ENCODE measurements at places on chromosomes 2 and 18.

GRCh38 chr2:71800106-71800809 lies 346.9 kb downstream of the DYSF start:
- DNase-seq, result no peak

DNA sequence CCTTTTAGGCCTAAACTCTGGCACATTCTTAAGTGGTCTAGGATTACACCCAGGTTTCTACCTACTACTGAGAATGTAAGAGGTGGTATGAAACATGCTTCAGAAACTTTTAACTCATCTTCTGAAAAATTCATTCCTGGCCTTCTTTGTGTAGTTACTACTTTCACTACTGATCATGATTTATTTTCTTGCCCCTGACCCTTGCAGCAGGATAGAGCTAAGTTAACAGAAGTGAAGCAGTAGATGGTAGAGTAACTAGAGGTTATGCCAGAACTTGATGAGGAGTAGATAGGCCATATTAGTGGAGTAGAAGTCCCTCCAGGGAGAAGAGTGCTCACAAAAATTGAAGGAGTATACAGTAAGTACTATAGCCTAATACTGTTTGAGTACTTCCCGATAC lies 75.5 kb upstream of the MSTN start:
- no peak for DNase-seq

- DNase-seq, result no peak
Observed at GRCh38 chr2:99890568-99891427, 251.6 kb downstream of the AFF3 start.

DNA sequence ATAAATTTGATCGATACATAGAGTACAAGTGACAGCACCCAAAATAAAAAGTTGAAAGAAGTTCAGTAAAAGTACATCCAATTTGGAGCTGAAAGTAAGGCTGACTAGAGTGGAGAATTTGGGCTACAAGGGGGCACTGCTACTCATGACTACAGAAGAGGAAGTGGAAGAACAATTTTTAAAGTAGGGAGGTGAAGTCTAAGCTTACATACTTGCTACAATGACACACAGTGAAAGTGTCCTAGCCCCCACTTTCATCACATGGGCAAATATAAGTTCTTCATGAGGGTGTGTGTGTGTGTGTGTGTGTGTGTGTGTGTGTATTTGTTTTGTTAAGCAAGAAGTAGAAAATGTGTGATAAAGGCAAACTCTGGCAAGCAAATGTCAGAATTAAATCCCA lies 45.7 kb downstream of the MAP3K2 start:
- DNase-seq, result no peak

DNA sequence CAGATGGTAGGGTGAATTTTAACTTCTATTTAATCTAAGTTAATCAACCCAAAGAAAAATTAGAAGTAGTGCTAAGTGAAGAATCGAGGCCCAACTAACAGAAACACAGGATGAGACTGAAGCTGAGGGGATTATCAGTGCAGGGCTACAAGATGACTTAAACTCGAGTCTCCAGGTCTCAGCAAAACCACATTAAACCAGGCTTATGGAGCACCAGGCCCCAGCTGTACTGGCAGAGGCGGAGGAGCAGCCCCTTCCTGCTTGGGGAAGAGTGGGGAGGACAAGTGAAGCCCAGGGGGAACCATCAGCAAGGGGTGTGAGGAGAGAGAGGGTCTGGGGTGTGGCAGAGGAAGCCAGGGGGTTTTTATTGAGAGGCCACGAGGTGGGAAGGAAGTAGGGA lies 135.9 kb upstream of the EPAS1 start:
- no peak for DNase-seq

DNA sequence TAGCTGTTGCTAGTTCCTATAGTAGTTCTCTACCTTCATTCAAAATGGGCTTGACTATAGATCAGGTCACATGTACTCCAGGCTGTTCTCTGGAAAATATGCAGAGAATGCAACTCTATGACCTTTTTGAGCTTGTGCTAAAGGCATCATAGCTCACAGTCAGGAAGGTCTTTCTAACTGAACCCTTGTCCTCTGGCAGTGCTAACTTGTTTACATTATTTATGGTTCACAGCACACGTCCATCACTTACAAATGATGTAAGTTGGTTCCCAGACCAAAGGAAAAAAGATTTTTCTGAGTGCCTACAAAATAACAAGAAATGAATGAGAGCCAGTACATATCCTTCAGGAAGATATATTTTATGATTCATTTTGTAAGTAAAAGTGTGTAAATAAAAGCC lies 236.1 kb downstream of the GCA start:
- no peak for DNase-seq

DNA sequence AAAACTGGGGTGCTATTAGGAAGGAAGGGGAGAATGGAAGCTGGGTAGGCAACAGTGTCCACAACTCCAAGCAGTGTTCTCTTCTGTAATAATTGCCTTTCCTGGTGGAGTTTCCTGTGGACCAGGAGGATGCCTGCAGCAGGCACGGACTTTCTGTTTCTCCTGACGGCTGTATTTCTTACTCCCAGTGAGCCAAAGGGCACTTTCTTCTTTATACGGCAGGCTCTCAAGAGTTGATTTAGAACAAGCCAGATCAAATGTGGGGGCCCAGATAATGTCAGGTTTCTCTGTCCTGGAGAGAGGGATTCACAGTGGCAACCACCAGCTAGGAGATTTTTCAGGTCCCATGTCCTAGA lies 13.0 kb upstream of the PROC start:
- no peak for DNase-seq

DNA sequence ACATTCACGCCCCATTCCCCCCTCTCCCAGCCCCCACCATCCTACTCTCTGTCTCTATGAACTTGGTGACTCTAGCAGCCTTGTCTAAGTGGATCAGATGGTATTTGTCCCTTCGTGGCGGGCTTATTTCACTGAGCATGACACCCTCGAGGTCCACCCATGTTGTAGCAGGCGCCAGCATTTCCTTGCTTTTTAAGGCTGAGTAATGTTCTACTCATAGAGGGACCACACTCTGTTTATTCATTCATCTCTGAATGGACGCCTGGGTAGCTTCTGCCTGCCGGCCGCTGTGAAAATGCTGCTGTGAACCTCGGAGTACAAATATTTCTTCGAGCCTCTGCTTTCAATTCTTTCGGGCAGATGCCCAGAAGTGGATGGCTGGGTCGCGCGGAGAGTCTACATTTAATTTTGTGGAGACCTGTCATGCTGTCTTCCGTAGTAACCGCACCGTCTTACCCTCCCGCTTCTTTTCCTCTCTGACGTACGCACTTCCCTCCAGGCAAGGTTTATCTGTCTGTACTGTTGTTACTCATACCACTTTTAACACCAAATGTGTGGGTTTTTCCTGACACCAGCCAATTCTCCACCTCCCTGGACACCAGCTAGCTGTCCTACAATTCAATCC lies 5.6 kb downstream of the CROCC2 start:
- no peak for DNase-seq

- no peak for DNase-seq
Observed at GRCh38 chr2:139078376-139078775, 298.2 kb upstream of the NXPH2 start.

DNA sequence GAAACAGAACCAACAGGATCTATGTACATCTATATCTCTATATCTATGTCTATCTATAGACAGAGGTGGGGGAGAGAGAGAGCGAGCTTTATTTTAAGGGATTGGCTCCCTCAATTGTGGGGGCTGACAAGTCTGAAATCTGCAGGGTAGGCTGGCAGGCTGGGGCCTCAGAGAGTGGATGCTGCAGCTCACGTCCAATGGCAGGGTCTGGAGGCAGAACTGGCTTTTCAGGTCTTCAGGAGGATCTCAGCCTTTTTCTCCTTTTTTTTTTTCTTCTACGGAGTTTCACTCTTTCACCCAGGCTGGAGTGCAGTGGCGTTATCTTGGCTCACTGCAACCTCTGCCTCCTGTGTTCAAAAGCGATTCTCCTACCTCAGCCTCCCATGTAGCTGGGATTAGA lies 77.2 kb downstream of the ARL4C start:
- DNase-seq, result no peak

- DNase-seq, result no peak
Observed at GRCh38 chr2:19287324-19287723, 71.1 kb downstream of the OSR1 start.

DNA sequence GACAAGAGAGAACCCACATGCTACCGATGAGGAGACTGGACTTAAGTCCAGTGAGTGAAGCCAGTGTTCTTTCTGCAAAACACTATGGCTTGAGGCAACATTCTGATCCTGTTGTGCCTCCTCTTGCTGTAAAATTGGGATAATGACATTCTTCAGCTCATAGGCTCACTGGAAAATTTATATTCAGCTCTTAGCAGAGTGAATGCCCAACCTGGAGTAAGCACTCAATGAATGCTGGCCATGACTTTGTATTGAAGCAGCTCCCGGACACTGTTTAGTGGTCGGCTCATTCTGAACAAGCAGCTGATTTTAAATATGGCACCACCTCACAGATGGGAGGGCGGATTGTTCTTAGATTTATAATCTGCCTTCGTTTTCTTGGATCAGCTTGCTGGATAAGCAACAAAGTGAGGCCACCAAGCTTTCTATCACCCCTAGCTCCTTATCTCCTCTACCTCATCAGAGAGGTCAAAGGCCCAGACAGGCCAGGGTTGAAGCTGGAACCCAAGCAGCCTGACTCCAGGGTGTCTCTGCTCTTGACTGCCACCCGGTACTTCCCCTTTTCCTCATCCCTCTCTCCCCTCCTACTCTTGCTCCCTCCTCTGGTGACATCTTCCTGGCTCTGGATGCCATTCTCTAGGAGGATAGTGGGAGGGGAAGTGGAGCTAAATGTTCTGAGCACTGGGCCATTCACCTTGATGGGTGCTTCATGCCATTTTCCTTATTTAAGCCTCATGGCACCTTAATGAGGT lies 11.5 kb downstream of the SLC9A4 start:
- no peak for DNase-seq

DNA sequence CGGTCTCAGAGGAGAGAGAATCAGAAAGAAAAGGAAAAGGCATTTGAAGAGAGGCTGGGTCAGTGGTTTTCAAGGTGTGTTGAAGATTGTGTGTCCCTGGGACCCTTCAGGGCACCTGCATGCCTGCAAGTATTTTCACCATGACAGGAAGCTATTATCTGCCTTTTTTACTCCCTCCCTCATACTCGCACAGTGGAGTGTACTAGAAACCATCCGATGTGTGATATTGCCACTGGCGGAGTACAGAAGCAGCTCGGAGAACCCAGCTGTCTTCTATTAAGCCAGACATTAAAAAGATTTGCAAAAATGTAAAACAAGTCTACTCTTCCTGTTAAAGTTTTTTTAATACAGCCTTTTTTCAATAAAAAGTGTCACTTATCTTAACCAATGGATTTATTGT lies 33.7 kb upstream of the RFX8 start:
- DNase-seq, result no peak

- DNase-seq, result no peak
Observed at GRCh38 chr2:164621764-164622105, 453 bp upstream of the GRB14 start.

DNA sequence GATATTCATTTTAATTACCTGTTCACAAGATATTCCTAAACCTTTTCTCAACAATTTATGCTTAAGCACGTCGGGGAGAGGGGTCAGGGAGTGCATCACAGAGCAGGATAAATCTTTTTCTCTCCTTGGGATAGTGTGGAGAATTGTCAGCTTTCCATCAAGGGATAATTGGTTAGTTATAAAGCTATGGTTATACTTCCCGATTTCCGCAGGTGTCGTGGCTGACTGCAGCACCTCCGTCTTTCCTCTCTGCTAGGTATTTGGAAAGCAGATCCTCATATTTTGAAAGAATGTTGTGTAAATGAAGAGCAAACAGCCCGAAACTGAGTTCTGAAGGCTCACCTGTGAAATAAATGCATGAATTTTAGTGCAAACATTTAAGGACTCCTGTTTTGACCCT lies 778 bp downstream of the DYNC2LI1 start:
- DNase-seq, result no peak

DNA sequence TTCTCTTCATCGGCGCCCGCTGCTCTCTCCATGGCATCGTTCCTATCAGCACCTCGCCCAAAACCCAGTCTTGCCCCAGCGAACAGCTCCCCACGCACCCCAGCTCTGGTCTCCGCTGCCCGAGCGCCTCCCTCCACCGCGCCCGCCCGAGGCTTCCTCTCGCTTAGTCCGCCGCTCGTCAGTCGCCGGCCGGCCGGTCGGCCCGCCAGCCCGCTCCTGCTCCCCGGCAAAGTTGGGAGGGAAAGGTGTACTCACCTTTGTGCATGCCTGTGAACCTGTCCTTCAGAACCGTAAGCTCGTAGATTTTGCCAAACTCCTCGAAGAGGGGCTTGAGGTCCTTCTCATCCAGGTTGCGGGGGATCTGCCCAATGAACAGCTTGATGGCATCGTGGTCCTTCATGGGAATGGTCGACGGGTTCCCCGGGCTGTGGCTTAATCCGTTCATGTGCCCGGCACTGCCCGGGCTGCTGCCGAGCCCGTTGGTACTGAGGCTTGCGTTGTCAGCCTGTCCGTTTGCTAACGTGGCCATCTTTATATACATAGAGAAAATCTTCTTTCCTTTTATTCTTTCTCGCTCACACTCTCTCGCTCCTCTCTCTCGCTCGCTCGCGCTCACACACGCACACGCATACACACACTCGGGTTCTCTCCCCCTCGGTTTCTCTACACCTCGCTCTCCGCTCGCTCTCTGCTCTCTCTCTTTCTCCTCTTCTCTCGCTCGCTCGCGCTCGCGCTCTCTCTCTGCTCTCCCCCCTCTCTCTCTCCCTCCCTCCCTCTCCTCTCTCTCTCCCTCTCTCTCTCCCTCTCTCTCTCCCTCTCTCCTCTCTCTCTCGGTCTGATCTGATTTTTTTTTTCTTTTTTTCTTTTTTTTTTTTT lies at the start of gene CELF4:
Gene CELF4, minus strand, starts transcription at position 698 of the 876 bp plus-strand sequence.
- DNase-seq, result no peak

- no peak for DNase-seq
Observed at GRCh38 chr2:180006231-180006630, 866 bp downstream of the CWC22 start.

DNA sequence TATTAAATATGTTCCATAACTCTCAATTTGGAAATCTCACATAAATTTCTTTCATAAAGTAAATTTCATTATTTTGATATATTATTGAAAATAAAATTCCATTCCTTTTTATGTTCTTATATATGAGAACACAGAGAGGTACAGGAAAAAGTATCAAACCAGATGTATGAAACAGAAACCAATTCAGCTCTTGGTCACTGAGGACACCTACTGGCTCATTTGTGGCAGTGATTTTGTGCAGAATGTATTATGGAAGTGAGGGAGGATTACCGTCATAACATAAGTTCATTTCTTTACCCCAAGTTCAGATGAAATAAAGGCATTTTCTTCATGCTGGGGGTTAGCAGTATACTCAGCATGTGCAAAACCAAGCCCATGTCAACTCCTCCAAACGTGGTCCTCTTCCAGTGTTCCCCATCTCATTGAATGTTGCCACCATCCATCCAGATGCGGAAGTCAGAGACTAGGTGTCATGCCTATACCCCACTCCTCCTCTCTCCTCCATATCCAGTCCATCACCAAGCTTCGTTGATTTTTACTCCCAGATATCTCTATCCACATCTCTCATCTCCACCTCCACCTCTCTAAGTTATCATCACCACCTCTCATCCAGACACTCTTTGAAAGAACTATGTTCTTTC lies 41.7 kb upstream of the MALL start:
- peak; percentile 59 for DNase-seq

DNA sequence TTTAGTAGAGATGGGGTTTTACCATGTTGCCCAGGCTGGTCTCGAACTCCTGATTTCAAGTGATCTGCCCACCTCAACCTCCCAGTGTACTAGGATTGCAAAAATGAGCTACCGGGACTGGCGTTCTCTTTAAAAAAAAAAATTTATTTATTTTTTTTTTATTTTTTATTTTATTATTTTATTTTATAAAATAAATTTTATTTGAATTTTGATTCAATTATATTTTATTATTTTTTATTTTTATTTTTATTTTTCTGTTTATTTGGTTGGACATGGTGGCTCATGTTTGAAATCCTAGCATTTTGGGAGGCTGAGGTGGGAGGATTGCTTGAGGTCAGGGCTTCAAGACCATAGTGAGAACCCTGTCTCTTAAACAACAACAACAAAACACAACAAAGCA lies 32.5 kb downstream of the EEF1B2 start:
- DNase-seq, result no peak

All from HFF-Myc (cell line).